ENCODE measurements at places on chromosomes 7 and 10. TPM values are rescaled to one million over a fixed set of nuclear protein-coding genes. Genes with fewer than 3 reads are reported as not detected.
A peak's percentile ranks its signal among the peaks of the same experiment; 100 is the strongest.

DNA sequence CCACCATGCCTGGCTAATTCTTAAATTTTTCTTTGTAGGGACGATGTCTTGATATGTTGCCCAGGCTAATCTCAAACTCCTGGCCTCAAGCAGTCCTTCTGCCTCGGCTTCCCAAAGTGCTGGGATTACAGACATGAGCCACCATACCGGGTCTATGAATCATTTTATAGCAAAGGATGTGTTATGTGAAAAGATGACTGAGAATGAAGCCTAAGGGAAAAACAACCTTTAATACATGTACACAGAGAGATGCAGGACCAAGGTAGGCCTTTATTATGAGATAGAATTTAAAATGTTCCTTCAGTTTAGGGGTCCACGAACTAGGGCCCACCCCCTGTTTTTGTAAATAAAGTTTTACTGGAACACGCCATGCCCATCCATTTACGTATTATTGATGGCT, 41.0 kb downstream of the UBE2H start:
- no peak for DNase-seq

DNA sequence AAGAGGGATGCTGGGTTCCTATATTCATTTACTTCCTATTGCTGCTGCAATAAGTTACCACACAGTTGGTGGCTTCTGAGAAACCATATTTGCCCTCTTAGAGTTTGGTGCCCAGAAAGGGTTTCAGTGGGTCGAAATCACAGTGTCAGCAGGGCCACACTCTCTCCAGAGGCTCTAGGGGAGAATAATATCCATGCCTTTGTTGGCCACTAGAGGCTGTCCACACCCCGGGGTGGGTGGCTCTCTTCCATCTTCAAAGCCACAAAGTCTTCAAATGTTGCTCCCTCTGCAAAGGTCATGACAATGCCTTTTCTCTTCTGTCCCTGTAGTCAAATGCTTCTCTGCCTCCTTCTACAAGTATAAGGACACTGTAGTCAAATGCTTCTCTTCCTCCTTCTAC, 989.4 kb downstream of the CCSER2 start:
- no peak for DNase-seq

DNA sequence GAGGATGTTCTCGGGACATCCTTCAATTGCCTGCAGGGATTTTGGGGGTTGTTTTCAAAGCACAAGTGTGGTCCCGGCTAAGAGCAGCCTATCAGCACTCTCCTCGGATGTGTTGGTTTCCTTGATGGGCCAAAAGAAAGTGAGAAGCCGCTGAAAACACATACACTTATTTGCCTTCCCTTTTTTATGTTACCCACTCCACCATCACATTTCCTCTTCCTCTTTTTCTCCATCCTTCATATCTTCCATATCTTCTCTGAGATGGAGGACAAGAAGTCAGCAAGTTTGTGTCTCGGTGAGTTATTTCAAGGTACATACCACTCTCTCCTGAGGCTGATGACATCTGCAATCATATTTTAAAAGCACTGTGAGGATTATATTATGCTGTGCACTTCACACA, 64.0 kb downstream of the ZNF33B start:
- no peak for DNase-seq

WIPF3 gene
- total RNA-seq: 7.8 TPM

NANOS1 gene
- 8.0 TPM for total RNA-seq

- DNase-seq: no peak
Observed at GRCh38 chr7:66950763-66951162, 29.7 kb downstream of the TMEM248 start.

DNA sequence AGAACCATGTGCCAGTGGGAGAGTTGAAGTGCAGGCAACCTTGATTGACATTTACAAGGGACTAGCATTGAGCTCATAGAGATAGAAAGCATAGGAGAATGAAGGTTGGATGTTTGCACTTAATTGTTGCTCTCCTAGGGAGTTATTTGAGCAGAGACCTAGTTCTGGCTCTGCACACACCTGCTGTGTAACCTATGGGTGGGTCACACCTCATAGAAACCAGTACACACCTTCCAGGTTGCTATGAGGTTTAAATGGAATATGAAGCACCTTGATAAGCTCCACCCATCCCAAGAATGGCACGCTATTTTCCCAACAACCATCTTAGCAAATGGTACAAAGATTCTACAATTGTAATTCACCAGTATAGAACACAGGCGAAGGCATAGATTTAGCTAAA, 86.2 kb upstream of the AOAH start:
- DNase-seq: peak; percentile 31

DNA sequence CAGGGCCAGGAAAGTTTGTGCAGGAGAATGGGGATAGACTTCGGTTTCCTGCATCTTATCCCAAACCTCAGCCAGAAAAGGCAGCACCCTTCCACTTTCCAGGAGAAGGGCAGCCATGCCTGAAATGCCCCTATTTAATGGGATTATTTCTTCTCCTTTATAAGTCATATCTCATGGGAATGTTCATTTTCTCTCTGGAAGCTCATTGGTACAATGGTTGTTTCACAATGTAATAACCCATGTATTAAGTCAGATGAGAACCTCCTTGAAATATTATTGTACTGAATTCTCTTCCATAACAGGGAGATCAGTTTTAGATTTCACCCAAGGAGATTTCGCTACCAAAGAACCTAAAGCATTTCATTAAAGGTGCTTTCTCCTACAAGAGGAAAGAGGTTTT, 457.5 kb downstream of the KCNMA1 start:
- DNase-seq: no peak

DNA sequence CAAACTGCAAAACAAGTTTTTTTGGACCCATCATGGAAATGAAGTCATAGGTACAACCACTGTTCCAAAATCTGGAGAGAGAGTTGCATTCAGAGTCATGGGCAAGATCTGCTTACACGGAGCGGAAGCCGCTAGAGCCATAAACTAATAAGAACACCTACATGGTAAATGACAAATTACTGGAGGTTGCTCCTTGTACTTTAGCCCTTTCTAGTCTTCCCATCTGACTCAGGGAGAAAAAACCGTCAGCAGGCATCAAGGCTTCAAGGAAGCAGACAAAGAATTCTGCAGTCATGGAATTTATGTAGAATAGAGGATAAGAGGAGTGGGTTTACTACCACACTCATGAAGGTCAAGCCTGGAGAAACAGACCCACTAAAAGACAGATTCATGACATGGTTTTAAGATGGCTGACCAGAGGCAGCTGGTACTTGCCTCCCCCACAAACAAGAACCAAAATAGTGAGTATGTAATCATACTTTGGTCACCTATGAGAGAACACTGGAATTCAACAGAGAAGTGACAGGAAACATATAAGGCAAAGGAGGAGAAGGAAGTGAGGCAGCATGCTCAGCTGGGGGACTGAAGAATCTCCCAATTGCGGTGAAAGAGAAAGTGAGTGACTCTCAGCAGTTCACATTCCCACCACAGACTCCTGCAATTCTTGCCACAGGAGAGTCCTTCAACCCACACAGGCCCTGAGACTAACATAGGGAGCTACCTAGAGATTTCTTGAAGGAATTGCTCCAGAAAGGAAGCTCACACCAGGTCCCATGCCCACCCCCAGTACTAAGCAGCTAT, 42.4 kb upstream of the ASAH2 start:
- DNase-seq: no peak

GRCh38 chr10:72259491-72260238, 14.1 kb upstream of the DDIT4 start:
- no peak for DNase-seq

CYP3A4 gene
- total RNA-seq: not detected

TNS3 gene
- 52.5 TPM for total RNA-seq

DNA sequence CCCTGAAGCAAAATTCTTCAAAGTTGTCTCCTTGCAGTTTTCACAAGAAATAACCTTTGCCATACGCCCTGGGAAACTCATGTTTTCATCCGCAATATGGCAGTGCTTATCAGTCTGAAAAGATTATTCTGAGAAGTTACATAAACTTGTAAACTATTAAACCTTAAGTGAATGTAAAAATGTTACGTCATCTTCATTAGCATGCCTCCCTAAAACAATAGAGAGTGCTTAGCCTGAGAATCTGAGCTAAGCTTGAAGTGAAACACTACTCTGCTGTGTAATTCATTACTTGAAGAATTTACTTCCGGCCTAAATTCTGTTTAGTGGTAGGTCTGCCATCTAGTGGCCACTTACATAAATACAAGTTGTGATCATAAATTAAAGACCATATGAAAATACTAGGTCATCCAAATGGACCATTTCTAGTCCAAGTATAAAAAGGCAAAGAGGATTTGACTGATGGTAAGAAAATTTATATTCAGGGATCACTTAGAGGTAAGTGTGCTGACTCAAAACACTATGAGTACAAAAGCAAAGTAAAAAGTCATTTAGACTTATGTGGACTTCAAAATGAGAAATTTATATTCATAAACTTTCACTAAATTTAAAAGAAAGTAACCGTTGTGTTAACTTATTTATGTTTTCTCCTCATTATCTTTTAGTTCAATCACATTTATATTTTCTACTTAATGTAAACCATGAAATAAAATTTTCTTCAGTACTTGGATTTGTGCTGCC, 745.1 kb upstream of the LRRTM3 start:
- no peak for DNase-seq

DNA sequence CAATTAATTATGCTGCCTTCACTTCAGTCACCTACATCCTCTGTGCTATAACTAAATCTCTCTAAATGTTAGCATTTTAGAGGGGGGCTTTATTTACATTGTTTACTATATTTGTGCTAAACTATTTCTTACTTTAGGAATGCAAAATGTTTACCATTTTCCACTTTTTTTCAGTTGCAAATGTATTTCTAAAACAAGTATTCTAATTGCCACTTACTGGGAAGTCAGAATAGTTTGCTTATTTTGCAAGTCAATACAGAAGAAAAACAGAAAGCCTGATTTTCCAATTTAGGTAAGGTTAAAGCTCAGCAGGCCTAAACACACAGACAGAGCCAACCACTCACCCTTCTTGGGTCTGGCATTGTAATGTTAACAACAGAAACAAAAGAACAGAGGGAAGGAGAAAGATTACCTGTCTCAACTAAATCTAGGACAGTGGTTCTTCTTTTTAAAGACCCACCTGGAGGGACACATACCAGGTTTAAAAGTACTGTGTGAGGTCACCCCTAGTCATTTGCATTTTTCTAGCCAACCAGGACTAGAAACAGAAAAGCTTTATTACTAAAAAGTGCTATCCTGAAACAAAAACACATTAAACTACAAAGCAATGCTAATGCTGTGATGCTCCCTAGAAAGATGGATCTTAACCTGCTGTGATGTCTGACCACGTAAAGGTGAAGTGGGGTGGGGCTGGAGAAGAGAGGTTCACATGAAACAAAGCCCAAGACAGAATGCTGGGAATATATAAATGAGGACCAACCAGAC, 178.2 kb downstream of the SLC25A13 start:
- no peak for DNase-seq

GRCh38 chr10:26048756-26049155, 114.7 kb downstream of the MYO3A start:
- no peak for DNase-seq

PRLHR gene
- 1.9 TPM for total RNA-seq

ACTR3C gene
- 4.5 TPM for total RNA-seq

DNA sequence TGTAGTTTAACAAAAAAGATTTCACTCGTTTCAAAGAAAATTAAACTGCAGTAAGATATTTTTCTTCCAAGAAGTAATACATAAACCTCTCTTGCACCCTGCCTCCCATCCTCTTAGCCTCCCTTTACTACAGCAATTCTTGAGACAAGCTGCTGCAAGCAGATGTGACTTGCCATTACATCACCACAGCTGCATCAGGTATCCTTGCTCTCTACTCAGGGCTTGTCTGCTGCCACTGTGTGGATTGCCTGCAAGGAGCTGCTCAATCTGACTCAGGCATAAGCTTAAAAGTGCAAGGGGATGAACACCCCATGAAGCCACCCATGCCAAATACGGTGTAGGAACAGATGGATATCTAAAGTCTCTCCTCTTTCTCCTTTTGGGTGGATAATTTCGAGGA, 609.9 kb downstream of the DNAJB9 start:
- DNase-seq: no peak

DNA sequence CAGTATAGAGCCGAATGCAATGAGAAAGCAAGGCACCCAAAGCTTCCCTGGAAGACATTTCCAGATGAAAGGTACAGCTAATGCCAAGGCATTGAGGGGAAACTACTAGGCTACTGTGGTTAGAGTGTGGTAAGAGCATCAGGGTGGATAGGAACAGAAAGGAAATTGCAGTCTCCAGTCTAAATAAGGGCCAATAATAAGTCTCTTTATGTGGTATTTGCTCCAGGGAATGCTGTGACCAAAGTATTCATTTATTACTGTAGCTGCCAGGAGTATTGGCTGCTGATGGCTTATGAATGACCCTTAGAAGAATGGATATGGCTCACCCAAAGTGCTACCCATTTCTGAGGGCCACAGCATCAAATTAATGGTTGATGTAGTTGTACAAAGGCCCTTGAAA, 30.1 kb upstream of the POT1 start:
- DNase-seq: no peak

GRCh38 chr10:8130973-8131911, 76.8 kb downstream of the GATA3 start:
- DNase-seq: no peak

DNA sequence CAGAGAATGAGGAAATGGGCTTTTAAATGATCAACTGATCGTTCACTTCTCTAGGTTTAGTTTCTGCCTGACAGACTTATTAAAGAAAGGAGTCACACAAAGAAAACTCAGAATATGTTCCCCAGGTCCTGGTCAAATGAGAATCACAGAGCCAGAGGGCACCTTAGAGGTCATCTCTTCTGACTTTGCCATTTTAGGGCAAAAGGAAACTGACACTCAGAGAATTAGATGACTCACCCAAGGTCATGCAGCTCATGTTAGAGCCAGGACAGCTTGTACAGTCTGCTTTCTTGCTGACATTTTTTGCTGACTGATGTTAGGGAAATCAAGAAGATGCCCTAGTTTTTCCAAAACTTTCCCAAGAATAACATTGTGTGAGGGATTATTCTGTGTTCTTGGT, 312.7 kb upstream of the SP8 start:
- no peak for DNase-seq

SLC26A3 gene
- 12.0 TPM for total RNA-seq

DNA sequence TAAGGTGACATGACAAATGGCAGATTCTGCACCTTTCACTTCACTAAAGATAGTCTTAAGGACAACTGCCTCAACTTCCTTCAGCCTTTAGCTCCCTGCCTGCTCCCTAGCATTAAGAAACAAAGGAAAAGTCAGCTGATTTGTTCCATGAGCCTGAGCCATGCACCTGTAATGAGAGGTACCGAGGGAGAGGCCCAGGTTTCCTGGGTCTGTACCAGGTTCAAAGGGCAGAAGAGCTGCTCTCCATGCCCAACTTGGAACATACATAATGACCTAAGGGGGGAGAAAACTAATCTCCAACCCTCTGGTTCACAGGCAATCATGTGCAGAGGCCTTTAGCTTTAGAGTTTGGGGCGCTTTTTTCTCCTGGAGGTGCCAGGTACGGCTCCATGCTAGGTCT, 111.2 kb downstream of the JAZF1 start:
- no peak for DNase-seq

DNA sequence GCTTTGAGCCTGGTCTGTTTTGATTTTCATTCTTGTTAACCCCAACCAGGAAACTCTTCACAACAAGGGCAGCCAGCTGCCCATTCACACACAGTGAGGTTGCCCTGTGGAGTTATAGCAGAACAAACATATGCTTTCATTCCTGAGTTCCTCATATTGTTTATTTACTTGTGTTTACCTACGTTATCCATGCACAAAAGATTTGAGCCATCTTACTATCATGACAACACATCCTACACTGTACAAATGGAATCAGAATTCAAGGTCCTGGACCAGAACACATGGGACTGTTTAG, 21.7 kb upstream of the BMPER start:
- peak; percentile 60 for DNase-seq

SPACDR gene
- total RNA-seq: not detected

KCP gene
- 0.29 TPM for total RNA-seq

FEZF1 gene
- total RNA-seq: not detected

NPY4R gene
- not detected for total RNA-seq
